ENCODE measurements at places on chromosomes 5 and 9.

DNA sequence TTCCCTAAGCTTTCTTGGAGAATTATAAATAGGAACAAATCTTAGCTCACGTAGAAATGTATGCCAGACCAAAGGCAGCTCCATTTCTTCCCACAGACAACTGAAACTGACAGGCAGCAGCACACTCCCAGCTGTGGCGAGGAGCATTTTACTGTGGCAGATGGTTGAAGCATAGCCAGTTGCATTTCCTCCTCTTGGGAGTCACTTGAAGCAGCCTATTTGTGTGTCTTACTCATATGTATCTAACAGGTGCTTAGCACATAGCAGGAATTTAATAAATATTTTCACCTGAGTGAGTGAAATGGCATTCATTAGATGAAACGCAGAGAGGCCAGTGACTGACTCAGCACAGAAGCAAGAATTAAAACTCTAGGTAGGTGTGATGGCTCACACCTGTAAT, 12.3 kb upstream of the MTMR12 start:
- DNase-seq: no peak

DNA sequence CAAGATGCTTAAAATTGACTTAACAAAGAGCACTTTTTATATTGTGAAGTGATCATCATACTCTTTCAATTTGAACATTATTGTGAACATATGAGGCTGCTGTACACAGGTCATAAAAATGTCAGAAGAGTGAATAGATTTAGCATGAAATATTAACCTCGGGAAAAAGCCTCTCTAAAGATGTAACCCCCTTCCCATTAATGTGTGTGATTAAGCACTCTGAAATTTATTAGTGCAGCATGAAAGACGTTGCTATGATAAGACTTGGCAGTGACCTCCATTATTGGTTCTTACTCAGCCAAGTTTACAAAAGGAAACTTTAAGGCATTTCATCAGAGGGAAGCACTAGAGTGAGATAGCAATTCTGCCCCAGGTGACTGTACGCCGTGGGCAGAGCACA, 326.5 kb downstream of the NTRK2 start:
- peak; percentile 59 for DNase-seq

- peak; percentile 45 for DNase-seq
Measured at GRCh38 chr5:62477801-62478200, 65.2 kb downstream of the IPO11 start.

DNA sequence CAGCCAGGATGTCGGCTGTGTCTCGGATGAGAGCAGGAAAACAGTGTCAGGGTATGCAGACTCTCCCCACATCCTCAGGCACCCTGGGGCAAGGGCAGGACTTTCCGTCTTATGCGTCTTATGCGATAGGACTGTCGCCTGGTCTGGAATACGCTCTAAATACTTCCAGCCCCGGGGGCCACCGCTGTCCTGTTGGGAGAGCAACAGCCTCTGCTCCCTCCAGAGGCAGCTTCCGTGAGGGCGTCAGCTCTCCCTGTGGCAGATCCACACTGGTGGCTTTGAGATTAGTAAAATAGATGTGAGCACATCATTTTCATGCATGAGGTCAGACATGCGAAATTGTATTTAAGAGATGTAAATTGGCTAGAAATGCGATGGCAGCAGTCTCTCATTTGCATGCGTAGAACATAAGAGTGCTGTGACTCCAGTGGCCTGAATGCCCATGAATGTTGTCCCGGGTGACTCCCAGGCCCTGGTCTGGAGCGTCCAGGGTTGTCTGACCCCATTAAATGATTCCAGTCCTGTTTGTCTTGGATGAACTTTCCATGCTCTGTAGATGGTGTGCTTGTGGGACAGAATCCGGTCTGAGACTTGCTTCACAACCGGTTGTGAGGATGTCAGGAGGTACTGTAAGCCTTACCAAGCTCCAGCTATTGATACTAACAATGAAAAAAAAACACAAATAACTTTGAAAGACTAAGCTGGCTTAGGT, 228.2 kb downstream of the SYK start:
- DNase-seq: no peak

DNA sequence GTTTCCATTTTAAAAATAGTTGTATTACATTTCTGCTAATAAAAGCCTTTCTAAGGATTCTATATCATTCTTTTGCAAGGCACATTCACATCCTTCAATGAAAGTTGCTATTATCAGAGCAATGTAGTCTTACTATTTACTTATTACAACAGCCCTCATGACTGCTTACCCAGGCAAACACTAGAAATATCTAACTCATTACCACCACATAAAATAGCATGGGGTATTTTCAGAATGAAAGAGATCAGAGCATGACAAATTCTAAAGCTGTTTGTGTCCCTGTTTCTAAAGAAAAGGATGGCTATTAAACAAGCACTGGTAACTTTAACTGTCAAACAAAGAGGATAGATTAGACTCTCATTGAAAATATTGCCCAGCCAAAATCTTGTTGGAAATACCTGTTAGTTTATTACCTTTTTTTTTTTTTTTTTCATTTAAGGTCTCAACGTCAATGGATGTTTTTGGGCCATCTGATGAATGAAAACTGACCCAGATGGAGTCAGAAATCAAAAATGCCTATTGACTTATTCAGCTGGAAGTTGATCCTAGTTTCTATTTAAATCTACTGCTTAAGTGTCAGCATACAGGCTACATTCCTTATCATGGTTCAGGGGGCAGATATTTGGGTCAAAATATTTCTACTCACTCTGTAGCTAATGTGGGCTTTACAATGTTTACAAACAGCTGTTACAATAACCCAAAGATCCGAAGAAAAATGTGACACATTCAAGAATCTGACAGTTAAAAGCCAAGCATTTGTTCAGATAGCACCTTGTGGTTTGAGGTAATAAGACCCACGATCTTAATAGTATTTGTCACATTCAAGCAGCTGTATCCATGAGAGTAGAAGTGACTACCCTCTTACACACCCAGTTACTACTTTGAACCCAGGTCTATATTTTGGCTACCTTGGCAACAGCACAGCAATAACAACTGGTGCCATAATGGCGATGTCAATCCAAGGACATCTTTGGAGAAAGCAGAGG, 554.8 kb upstream of the MEF2C start:
- no peak for DNase-seq

- DNase-seq: peak; percentile 55
Measured at GRCh38 chr9:16921855-16922254, 51.4 kb upstream of the BNC2 start.

DNA sequence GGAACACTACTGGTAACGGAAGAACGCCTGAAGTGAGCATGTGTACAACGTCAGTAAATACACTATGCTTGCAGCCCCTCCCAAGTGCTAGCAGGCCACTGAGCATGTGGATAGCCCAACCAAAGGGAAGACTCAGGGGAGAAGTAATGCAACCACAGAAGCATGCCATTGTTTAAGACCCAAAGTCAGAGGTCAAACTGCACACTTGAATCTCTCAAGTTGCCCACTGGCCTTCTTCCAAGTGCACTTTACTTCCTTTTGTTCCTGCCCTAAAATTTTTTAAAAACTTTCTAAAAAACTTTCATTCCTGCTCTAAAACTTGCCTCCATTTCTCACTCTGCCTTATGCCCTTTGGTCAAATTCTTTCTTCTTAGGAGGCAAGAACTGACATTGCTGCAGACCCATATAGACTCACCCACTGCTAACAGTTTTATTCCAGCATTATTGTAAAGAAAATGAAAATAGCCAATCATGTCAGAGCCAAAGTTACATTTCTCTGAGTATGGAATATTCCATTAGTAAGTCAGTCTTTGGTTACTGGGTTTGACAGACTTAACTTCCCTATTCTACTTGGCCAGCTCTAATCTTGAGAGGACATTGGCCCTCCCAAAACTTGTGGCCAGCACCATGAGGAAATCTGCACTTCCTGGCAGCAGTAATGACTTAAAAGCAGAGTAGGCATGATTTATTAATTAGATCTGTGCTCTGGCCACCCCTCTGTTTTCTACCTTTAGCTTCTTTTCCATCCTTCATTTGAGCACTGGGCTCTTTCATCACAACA, 76.9 kb downstream of the TSSK1B start:
- DNase-seq: no peak

DNA sequence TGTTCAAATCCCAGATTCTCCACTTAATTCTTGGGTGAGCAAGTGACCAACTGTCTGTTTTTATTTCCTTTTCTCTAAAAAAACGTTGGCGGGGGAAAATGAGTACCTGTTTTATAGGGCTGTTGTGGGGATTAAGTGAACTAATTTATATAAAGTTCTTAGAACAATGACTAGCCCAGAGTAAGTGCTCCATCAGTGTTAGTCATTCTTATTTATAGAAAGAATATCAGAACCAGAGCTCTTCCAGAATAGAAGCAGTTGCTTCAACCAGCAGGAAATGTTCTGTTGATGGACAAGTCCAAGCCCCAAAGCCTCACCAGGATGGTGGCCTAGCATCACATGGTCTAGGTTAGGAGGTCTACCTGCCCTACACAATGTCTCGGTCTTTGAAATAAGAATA, 379.2 kb downstream of the ACTL7B start:
- DNase-seq: peak; percentile 61

GRCh38 chr9:117796681-117797080, 92.5 kb downstream of the TLR4 start:
- DNase-seq: peak; percentile 86

DNA sequence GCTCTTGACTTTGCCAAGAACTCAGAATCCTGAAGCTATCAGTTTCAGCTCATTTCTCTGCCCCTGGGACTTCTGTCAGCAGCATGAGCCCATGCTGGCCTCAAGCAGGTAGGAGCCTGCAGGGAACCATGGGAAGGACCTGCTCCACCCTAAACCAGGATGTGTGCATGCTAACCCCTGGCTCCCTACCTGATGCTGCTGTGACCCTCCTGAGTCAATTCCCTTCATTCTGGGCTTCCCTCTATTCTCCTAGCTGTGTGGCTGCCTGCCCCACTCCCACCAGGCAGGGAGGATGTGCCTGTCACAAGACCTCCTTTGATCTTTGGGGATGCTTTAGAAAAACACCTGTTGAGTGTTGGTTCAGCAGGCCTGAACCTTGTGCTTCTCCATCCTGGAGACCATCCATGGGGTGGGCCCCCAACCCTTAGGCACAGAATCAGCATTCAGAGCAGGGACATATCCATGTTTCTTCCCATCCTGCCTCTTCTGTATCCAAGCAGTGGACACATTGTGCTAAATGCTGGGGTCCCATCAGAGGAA, 117.1 kb upstream of the CCL21 start:
- DNase-seq: no peak

DNA sequence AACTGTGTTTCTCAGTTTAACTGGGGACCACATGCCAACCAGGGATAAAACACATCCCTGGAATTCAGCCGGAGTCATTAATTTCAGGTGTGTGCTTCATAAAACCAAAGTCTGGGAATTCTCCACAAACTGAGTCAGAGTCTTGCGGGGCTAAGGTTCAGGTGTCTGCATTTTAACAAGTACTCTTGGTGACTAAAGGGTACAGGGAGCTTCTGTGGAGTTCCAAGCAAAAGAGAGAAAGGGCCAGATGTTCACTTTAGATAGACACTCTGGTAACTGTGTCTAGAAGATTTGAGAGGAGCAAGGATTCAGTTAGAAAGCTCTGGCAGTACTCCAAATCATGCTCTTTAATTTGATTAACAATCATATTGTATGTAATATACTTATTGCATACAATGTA, 4.0 kb downstream of the NADK2 start:
- DNase-seq: no peak

- DNase-seq: no peak
Measured at GRCh38 chr5:40034441-40034840, 609.7 kb upstream of the DAB2 start.

GRCh38 chr5:42490831-42491230, 67.6 kb downstream of the GHR start:
- no peak for DNase-seq

- peak; percentile 56 for DNase-seq
Measured at GRCh38 chr9:15317836-15318235, 10.8 kb upstream of the TTC39B start.
